Stimulated activated CD4-positive, alpha-beta T cell treated with anti-CD3 and anti-CD28 coated beads, Interleukin-15, amount 100 ng/mL, for 24 hours (primary cell): ENCODE measurements at places on chromosomes 11 and 22.

- DNase-seq: no peak
Measured at GRCh38 chr11:40291741-40292140, 1167.7 kb downstream of the LRRC4C start.

GRCh38 chr22:22787786-22788459, 99.7 kb upstream of the IGLL5 start:
- peak; percentile 79 for DNase-seq

DNA sequence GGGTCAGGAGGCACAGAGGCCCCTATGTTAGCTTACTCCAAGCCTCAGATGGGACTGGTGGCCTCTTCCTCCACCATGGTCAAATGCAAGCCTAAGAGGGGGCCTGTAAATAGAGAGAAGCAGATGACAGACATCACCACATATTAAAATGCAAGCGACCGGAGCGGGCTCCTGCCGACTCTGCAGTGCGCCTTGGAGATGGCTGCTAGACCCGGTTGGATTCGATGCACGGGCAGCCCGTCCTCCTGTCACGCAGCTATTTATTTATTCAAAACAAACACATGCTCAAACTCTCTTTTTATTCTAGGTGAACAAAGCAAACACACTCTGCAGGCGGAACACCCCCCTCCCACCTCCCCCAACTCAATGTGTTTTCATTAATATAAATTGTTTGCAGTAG, 208.0 kb downstream of the DSCAML1 start:
- no peak for DNase-seq

DNA sequence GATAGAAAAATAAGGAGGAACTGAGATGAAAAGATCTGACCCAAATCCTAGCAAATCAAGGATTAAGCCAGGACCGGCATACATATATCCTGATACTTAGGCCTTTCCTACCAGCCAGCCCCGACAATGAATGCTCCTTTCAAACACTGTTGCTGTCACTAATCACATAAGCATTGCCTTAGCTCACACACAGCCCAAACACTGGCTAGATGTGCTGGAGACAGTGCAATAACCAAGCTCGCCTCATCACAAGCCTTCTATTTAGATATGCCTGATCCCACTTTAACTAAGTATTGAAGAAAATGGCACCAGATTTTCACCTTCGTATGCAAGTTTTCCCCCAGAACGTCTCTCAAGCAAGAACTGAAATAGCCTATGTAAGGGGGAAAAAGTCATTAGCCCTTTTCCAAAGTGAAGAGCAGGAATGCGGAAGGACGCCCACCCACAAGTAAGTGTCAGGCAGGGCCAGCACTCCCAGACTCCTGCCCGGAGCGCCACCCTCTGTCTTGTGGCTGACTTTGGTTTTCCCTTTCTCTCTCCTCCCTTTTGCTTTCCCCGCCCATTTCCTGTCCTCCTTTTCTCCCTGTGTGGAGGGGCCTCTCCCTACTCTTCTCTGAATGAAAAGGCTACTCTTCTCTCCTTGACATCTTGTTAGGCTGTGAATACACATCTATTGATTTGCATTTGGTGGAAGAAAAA, 8.9 kb upstream of the OPCML start:
- no peak for DNase-seq

DNA sequence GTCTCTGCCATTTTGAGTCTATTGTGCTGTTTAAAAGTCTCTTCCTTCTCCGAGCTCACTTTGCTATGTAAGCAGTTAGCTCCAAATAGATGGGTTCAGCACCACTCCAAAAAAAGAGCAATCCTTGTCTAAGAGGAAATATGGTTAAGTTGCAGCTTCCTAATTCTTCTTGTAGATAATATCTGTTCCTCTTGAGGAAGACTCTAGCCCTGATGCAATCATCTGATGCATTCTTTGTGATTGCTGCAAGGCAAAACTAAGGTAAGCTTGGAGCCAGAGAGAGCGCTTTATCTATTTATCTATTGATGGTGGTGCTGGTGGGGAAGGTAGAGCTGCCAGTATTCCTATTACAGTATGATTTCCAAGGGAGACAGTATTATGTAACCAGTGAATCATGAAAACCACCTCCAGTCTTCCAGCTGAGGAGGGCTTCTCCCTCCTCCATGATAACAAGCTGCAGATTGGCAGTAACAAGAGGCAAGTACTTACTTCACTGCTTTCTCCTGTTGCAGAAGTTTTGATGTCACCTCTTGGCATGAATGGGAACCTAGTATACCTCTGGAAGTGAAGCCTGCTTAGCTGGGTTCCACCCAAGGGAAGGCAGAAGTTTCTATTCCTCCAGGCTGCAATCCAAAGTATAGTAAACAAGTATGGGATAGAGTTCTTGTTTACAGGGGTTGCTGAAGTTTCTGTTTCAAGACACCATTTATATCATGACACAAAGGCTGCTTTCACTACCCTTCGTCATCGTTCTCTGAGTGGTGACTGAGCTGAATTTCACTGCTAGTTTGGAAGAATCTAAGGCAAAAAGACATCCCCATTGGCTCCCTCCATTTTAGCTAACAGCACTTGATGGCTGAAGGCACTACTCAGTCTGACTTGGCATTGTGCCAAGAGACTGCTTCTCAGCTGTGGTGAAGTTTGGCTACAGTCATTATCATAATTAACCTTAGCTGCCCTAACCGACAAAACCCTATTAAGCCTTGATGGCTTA, 49.7 kb downstream of the FDX1 start:
- no peak for DNase-seq

DNA sequence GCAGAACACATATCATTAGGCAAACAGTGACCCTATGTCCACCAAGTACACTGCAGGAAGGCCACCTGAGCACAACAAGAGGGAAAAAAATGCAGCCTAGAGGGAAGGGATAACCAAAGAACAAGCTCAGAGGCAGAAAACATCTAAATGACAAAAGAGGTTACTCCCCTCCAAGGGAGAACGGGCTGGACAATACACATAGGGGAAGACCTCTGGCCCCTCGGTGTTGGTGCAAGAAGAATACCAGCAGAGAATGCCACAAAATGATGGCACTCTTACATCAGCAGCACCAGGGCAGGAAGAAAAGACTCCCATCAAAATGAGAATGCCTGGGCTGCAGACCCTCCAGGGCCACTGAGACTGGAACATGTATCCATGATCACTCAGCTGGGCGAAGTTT, 66.6 kb upstream of the OPCML start:
- DNase-seq: no peak

DNA sequence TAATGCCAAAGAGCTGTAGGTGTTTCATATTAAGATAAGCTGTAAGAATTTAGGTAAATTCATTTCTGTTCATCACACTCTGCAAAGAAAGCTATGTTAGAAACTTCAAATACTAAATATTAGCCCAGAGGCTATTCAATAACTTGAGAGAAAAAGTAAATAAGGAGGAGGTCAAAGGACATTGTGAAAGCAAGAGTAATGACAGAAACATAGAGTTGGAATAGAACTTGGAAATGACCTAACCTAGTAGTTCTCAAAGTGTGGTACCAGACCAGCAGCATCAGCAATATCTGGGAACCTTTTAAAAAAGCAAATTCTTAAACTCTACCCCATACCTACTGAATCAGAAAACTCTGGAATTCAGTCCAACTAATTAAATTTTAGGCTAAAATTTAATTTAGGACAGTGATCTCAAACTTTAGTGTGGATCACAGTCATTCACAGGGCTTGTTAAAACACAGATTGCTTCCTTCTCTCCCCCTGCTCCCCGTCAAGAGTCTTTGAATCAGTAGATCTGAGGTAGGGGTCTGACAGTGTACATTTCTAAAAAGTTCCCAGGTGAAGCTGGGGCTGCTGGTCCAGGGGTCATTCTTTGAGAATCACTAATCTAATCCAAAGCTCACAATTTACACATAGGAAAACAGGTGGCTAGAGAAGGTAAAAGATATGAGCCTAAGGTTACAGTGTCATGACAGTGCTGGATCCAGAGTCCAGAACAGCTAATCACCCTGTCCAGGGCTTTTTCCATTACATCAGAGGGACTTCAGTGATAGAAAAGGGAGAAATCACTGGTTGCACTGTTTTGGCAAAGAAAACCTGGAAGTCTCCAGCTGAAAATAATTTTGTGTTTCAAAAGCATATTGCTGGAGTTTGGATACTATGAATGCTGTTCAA, 241.1 kb downstream of the SOX6 start:
- no peak for DNase-seq

GRCh38 chr11:105910095-105910715, 111.8 kb downstream of the MSANTD4 start:
- no peak for DNase-seq

DNA sequence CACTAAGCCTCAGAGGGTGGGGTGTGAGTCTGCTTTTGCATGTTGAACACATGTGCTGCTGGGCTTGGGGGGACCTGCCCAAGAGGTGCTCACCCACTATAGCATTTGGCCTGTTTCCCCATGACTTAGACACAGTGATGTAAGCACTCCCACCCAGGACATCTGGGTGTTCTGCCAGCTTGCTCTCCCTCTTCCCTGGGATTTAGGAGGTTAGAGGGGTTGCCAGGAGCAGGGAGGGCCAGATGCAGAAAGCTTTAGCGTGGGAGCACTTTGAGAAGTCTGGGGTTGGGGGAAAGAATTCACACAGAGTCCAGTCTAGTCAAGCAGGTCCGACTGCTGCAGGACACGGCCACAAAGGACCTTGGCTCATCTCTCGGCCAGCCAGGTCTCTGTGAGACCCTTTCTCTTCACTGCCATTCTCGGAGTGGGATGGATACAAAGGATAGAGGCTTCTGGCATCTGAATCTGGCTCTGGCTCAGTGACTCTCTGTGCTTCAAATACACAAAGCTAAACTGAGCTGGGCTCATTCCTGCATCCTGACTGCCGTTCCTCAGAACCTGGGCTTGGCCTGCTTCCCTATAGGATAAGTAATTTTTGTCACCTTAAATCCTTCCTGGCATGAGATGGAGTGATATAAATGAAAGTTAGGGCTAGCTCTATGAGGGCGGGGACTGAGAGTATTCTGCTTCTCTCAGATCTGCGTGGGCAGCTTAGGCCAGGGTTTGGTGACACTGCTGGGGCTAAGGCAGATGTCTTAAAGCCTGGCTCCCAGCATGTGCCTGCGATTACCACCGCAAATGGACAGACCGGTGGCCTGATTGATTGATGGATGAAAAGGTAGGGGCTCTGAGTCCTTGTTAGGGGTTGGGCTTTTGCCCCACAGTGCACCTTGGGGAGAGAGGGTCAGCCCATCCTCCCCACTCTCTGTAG, 14.5 kb downstream of the USP2 start:
- DNase-seq: no peak

- DNase-seq: no peak
Measured at GRCh38 chr11:126702987-126703386, 297.6 kb downstream of the KIRREL3 start.
